Pulmonary artery endothelial cell (primary cell): ENCODE measurements at places on chromosomes 5 and 9. TPM values are rescaled to one million over a fixed set of nuclear protein-coding genes. Genes with fewer than 3 reads are reported as not detected.

DNA sequence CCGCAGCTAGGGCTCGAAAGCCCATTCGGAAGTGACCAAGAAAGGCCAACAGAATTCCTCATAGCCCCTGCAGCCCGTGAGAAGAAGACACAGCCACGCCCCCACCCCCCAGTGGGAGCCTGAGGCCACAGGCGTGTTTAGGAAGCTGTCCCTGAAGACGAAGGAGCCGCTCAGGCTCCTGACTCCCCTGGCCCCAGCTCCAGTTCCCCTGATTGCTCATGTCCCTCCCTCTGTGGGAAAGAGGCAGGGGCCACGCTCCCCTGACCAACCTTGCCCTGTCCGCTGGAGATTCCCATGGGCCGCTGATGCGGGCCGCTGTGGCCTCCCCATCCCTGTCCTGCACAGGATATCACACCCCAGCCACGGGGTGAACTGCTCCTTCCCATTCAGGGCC is 13.6 kb downstream of the ROPN1L start:
- no peak for DNase-seq

DNA sequence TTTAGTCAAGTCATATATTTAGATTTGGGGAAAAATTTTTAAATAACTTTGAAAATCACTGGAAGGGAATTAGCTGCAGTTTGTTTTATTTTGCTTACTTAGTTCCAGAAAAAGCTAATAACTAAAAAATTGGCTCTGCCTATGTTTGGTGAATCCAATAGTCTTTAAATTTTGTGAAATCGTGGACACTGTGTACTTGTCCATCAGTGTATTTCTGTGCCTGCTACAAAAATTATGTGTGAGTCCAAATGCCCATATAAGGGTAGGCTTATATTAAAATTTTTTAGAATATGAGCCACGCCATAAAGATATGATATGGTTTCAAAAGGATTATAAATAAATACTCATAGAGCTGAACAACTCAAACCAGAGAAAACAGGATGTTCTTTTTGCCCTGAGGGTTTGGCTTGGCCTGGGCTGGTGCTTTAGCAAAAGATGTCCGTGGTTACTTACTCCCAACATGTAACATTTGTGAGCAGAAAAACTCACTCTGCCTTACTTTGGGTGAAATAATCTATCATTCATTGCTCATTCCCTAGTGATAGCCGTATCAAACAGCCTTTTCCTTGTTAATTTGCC is 133.2 kb upstream of the PRLR start:
- DNase-seq = no peak

Gene GFI1B
- not detected in 2 replicates for total RNA-seq

GRCh38 chr9:121938621-121939020 is 154.5 kb downstream of the TTLL11 start:
- DNase-seq = no peak

Gene SNCAIP
- total RNA-seq = 8.9 and 18.9 TPM in 2 replicates

DNA sequence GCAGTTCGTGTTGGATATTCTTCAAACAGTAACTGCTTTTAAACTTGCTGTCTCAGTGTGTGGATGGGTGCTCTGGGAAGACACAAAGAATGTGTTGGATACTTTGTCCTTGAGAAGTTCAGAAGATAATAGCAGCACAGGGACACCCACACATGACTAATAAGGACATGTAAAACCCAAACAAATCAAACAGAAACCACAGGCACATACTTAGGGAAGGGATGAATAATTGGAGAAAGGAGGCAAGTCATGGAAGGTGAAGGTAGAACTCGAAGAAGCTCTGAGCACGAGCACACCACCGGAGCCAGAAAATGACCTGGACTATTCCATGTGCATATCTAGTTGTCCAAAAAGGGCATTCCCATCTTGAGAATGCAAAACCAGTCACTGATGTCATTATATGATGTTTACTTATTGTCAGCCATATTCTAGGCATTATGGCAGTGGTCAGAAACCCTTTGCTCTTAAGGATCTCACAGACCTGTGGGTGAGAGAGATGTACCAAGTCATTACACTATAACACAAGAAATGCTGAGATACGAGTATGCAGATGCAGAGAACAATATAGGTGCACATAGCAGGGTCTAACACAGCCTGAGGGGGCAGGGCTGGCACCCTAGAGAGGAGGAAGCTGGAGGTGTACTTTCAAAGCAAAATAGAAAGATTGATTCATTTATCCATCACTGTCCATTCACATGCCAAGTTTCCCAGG is 152.9 kb downstream of the PIK3R1 start:
- no peak for DNase-seq

GRCh38 chr9:137977571-137978261 is 100.1 kb downstream of the CACNA1B start:
- no peak for DNase-seq
